ENCODE measurements at places on chromosomes 5 and 9. TPM values are rescaled to one million over a fixed set of nuclear protein-coding genes. Genes with fewer than 3 reads are reported as not detected.
A peak's percentile ranks its signal among the peaks of the same experiment; 100 is the strongest.

C7 gene
- total RNA-seq, result not detected

DNA sequence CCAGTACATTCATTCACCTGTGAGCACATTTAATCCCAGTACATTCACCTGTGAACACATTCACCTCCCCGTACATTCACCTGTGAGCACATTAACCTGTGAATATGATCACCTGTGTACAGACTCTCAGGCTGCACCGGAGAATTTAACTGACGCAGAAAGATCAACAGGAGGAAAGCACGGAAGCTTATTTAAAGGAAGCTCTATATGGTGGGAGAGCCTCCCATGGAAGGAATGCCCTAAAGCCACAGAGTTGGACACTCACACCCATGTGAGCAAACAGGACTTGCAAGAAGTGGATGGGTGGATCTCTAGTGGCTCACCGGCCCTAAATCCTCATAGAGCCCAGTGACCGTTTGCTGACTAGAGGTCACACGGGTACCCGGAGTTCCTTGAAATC is 38.2 kb downstream of the TRIP13 start:
- H3K27ac ChIP-seq, result no peak overlapping the region
- peaks cover 4% of the 10 kb centered on the region for H3K4me1 ChIP-seq
- H3K36me3 ChIP-seq, result no peaks in the 10 kb centered on the region
- peaks cover 20% of the 10 kb centered on the region for H3K27me3 ChIP-seq
- DNase-seq, result peak; percentile 27
- no peak overlapping the region for H3K4me3 ChIP-seq

CDX1 gene
- total RNA-seq, result not detected

- H3K36me3 ChIP-seq, result no peaks in the 10 kb centered on the region
- H3K4me3 ChIP-seq, result no peak overlapping the region
- no peak for DNase-seq
- H3K27ac ChIP-seq, result no peak overlapping the region
- no peaks in the 10 kb centered on the region for H3K27me3 ChIP-seq
Measured at GRCh38 chr5:39800042-39800601, 375.3 kb upstream of the DAB2 start.

GRCh38 chr9:133155156-133155555 is 8.6 kb downstream of the GBGT1 start:
- no peak overlapping the region for H3K27ac ChIP-seq
- no peaks in the 10 kb centered on the region for H3K36me3 ChIP-seq
- H3K27me3 ChIP-seq, result no peaks in the 10 kb centered on the region
- H3K4me1 ChIP-seq, result no peaks in the 10 kb centered on the region
- H3K4me3 ChIP-seq, result no peak overlapping the region

GRCh38 chr5:179217356-179217755 is 127.9 kb downstream of the ADAMTS2 start:
- no peak overlapping the region for H3K27ac ChIP-seq
- no peaks in the 10 kb centered on the region for H3K27me3 ChIP-seq
- peaks cover 4% of the 10 kb centered on the region for H3K4me1 ChIP-seq
- H3K36me3 ChIP-seq, result no peaks in the 10 kb centered on the region
- peak; percentile 27 for DNase-seq

DNA sequence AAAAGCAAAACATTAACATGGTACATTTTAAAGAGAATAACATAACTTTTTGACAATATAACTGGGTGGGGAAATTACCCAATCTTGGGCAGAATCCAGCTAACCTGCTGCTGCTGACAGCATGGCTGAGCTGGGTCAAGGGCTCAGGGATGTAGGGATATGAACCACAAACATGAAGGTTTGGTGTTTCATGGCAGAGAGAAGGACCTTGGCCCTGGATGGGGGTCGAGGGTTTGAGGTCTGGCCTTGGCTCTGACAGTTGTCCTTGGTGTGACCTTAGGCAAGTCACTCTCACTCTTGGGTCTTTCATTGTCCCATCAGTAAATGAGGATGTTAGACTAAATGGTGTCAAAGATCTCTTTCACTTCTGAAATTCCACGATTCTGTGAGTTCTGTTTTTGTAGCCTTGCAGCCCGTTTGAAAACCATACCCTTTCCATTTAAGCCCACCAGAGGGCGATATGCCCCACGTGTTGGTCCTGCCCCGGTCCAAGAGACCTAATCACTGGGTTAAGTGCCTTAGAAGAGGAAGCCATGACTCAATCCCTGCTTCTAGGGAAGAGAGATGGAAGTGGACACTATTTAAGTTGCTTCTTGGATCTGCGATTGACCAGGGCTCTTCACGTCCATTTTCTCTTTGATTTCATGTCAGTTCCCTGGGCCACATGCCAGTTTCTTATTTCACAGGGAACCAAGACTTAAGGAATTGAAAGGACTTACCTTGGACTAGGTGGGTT is 56.8 kb upstream of the TEX48 start:
- H3K4me1 ChIP-seq, result peaks cover 17% of the 10 kb centered on the region
- no peaks in the 10 kb centered on the region for H3K27me3 ChIP-seq
- H3K27ac ChIP-seq, result no peak overlapping the region

- no peaks in the 10 kb centered on the region for H3K27me3 ChIP-seq
- peaks cover 32% of the 10 kb centered on the region for H3K4me1 ChIP-seq
- no peak for DNase-seq
Measured at GRCh38 chr5:153572411-153573145, 82.1 kb downstream of the GRIA1 start.

- H3K27ac ChIP-seq, result no peak overlapping the region
- no peaks in the 10 kb centered on the region for H3K36me3 ChIP-seq
- no peak overlapping the region for H3K4me3 ChIP-seq
- DNase-seq, result peak; percentile 59
- H3K27me3 ChIP-seq, result no peaks in the 10 kb centered on the region
- no peaks in the 10 kb centered on the region for H3K4me1 ChIP-seq
Measured at GRCh38 chr5:54944364-54944763, 41.0 kb downstream of the ESM1 start.

DNA sequence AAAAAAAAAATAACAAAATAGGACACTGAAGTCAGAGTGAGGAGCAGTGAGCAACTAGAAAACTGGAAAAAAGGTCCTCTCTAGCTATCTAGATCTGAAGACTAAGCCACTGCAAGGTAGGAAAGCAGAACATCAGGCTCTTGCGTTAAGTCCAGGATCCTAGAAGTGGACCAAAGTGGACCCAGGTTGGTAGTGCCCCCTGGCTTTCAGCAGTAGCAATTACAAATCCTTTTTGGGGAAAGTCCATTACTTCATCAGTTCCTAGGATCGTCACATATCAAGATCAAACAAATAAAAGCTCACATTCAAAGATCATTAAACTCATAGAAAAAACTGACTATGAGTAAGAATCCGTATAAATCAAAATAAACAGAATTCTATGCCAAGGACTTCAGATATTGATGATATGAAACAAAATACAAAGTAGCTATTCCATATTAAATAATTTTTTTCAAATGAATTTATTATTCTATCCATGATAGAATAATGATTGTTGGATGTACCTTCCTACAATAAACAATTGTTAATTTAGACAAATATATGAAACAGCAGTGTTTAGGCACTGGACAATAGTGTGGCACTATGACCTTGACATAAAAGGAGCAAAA is 6.5 kb upstream of the RICTOR start:
- no peak overlapping the region for H3K4me3 ChIP-seq
- H3K4me1 ChIP-seq, result peaks cover 10% of the 10 kb centered on the region
- no peak overlapping the region for H3K27ac ChIP-seq
- peak; percentile 85 for DNase-seq
